ENCODE measurements at places on chromosomes 2 and 18.
A peak's percentile ranks its signal among the peaks of the same experiment; 100 is the strongest.

GRCh38 chr2:21258082-21258481 is 134.3 kb downstream of the TDRD15 start:
- DNase-seq, result no peak

GRCh38 chr18:32553174-32553573 is 82.5 kb upstream of the GAREM1 start:
- DNase-seq, result no peak

DNA sequence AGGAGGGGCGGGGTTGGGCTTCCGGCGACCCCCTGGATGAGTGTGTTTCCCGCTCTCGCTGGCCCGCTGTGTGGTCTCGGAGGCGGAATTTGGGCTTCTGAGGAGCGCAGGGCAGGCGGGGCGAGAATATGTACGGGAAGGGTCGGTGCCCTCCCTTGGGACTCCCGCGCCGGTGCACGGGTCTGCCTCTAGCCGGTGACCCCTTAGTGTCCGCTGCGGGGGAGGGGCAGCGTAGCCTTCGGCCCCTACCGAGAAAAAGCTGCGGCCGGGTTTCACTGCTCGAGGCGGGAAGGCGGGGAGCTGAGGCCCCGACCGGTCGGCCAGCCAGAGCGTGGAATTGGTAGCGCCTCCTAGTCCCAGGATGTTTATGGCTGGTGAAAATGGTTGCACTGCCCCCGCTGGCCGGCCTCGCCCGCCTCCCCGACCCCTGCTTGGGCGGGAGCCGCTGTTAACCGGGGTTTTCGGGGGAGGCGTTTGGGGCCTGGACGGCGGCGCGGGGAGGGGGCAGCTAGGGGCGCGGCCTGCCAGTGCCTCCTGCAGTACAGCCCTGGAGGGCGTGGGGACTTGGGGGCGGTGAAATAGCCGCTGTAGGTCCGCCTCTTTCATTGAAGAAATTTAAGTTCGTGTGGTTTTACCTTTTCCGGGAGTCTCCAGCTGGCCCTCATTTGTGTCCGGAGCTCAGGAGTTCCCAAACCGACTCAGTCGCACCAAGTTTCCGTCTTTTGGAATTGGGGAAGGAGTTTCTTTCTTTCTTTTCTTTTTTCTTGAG is at the start of gene UGP2:
TSS of gene UGP2 (plus strand) at position 643 of the 769 bp plus-strand sequence. CDS start 290 bp downstream, outside the sequence.
- DNase-seq, result peak; percentile 85

DNA sequence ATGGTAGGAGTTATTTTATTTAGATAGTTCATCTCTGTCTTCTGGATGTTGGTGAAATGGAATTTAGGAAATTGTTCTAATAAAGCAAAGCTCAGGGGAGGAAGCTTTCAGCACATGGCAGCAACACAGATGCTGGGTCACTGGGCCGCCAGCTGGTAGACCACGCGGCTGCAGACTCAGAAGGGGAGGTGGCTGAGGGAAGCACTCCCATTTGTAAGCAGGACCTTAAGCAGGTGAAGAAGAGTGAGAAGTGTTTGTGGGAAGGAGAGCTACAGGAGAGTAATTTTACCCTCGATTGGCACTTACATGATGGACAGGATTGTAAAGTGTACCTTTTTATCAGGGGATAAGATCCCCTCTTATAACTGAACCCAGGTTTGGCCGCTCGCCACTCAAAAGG is 24.4 kb downstream of the NMS start:
- no peak for DNase-seq

GRCh38 chr18:49716035-49716434 is 97.3 kb downstream of the ACAA2 start:
- no peak for DNase-seq

Data from urinary bladder (tissue), 4 donors.